SW480 (cell line): ENCODE measurements at places on chromosomes 2 and 18.

- DNase-seq, result no peak
These were observed 110.5 kb downstream of the PKP4 start for GRCh38 chr2:158567208-158567607.

- DNase-seq, result no peak
These were observed 462.6 kb upstream of the TMEFF2 start for GRCh38 chr2:192657362-192657761.

- no peak for DNase-seq
These were observed 133.9 kb upstream of the ARL4C start for GRCh38 chr2:234630801-234631261.

DNA sequence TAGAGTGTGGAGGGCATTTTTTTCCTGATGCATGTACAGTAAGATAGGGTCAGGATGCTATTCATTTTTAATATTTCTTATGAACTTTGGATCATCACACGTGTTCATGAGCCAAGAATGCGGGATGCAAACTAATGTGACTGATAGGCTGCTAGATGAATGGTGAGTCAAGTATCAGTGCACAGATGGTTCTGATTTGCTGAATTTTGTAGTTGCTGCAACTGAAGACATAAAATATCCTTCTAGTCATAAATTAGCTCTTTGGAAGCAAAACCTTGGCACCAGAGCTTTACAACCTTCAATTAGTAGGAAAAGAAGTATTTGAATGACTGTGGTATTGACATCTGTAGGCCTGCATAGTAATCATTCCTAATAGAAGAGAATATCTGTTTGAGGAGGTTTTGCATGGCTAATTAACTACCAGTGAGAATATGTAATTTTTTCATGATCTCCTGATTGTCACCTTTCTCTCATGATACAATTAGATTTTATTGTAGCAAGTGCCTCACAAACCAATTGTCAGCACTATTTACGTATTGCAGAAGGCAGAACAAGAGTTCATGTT lies 94.0 kb downstream of the VRK2 start:
- no peak for DNase-seq

DNA sequence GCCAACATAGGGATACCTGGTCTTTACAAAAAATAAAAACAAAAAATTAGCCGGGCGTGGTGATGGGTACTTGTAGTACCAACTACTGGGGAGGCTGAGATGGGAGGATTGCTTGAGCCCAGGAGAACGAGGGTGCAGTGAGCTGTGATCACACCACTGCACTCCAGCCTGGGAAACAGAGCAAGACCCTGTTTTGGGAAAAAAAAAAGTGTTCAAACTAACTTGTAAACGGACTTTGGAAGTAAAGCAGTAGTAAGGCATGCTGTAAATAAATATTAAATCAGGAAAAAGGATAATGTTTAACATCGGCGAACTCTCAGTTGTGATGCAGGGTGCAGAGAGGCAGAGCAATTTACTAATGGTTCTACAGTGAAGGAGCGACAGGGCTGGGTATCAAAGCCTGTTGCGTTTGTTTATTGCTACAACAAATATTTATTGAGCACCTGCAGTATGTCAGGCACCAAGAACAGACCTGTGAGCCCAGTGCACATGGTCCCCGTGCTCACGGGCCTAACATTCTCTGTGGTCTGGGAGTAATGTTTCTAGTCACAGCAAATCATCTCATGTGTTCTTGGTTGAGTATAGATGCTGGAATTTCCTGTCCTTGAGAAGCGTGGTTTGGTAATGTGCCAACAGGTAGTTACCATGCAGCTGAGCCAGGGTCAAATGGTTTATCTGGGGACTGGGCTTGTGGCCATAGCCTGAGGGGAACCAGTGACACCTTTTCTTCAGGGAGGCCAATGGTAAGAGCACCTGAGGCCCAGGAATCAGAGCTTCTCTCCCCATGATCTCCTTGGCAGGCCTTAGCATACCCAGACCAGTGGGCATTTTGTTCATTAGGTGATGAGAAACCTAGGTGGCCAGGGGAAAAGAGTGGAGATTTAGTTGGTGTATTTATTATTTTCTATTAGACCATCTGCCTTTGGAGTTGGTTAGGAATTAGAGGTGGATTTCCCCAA lies 27.9 kb upstream of the GREB1 start:
- DNase-seq, result peak; percentile 81

DNA sequence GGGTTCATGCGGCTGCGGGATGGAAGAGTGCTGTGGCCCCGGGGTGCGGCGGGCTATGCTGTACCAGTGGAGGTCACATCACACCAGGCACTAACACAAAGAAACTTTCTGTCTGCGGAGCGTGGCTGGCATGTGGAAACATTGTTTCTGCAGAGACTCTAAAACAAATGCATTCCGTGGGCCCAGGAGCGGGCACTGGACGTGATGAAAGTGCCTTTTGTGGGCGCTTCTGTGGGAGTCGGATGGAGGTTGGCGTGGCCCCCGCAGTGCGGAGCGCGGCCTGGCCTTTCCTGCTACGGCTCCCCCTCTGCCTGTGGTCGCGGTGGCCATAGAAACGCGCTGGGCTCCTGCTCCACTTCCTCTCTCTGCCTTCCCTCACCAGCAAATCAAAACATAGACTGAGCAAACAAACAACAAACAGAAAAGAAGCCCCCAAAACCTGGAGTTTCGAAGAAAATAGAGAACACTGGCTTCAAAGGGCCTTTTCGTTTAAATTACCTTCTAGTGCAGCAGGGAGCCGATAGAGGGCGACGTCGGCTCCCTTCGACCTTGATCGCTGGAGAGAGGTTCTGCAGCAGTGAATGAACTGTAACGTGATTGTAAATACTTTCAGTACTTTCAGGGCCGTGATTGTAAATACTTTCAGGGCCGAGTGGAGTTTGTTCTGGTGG lies 51.4 kb downstream of the KIF5C start:
- DNase-seq, result peak; percentile 16

GRCh38 chr2:113685471-113685870 lies 58.4 kb downstream of the RABL2A start:
- DNase-seq, result no peak

- DNase-seq, result no peak
These were observed 40.7 kb downstream of the ATIC start for GRCh38 chr2:215352602-215353001.

DNA sequence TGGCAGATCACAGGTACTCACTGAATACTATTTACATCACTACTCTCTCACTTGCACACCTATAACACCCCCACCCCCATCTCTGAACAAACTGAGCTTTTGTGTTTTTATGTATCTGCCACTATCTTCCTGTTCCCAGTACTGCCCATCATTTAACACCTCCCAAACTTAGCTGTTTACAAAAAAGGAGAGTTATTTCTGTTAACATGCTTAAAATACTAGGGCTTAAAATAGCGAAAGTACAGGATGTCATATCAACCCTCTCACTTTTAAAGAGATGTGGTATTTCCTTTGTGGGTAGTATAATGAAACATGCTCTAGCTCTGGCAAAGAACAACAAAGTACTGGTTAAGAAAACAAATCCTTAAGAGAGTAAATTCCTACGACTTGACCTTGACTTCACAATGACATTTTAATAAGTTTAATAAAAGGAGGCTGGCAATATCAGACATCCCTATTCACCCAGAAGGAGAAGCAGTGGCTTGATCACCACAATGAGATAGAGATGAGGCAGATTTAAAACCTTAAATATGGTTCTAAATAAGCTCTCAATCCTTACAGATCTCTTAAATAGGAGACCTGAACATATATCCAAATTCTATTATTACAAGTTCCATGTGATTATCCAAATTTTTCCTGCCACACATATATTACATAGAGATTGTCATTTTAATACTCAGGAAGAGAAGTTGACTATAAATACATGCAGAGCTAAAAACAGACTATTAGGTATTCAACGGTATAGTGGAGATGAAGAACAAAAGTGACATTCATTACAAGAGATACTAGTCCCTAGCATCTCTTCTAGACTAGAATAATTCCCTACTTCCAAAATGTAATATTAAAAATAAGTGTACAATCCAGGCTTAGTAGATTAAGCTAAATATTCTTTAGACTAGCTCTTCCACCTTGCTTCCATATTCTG lies 36.9 kb downstream of the TRAK2 start:
- DNase-seq, result no peak

DNA sequence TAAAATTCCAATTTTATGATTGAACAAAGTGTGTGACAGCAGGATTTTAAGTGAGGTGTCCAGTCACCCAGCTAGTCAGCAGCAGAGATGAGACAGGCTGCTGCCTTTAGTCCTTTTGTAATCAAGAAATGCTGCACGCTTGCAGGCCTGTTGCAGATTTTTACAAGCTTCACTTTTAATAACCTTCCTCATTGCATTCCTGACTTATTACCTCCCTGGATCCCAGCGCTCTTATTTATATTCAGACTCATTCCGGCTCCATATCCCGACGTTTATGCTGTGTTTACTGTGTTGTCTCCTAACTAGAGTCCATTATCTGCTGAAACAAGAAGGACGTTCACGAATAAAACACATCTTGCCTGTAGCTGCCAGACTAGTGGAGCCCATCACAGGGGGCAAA lies 442.5 kb upstream of the KLHL29 start:
- no peak for DNase-seq

- DNase-seq, result no peak
These were observed 66.5 kb downstream of the EVA1A start for GRCh38 chr2:75494137-75494769.

DNA sequence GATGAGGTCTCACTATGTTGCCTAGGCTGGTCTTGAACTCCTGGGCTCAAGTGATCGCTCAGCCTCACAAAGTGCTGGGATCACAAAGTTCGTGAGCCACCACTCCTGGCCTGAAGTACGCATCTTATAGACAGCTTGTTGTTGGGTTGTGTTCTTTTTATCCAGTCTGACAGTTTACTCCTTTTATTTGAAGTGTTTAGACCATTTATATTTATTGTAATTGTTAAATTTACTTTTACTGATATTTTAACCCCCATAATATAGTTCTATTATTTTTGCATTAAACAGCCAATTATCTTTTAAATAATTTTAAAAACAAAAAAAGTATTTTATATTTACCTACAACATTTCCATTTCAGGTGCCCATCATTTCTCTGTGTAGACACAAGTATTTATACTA lies 303.0 kb upstream of the HDAC4 start:
- DNase-seq, result no peak

DNA sequence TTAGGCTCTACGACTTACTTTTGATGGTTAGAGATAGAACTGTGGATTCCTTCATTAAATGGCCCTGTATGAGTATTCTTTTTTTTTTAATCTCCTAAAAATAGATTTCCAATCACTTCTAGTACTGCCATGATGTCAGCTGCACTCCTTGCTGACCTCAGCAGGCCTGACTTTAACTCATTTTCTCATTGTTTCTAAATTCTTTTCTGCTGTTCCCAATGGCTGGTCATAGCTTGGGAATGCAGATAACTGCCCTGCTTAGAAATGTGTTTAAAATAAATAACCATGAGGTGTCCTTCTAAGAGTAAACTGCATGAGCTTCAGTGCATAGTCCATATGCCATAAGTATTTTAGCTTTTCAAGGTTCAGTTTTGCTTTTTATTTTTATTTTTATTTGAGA lies 15.7 kb downstream of the CCDC85A start:
- no peak for DNase-seq

- DNase-seq, result no peak
These were observed 33.7 kb downstream of the NRP2 start for GRCh38 chr2:205715831-205716525.

- DNase-seq, result no peak
These were observed 960.9 kb downstream of the SOCS6 start for GRCh38 chr18:71249791-71250190.

GRCh38 chr2:226300196-226300886 lies 499.3 kb downstream of the IRS1 start:
- no peak for DNase-seq

DNA sequence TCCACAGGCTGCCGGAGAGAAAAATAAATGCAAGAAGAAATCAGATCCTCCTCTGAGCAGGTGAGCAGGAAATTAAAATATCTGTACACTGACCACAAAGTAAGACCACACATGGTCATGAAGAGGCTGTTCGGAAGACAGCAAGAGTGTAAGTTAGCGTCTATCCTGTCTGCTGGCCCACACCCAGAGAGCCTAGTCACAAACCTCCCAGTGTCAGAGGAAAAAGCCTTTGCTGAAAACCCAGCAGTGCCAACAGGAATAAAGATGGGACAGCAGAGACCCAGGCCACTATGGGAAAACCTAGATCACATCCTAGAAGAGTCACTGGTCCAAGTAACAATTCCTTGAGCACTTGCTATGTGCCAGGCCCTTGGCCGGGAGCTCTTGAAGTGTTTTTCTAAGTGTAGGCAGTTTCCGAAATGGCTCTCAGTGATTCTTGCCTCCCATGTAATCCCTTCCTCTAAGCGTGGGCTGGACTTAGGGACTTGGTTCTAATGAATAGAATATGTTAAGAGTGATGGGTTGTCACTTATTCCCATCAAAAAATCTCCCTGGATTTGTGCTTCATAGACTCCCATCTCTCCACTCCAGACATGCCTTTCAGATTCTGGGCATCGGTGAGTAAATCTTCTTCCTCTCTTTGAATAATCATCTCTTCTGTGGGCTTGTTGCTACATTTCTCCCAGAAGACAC lies 110.9 kb upstream of the PKDCC start:
- no peak for DNase-seq

- no peak for DNase-seq
These were observed 3.1 kb downstream of the DSC3 start for GRCh38 chr18:31039426-31039825.

- no peak for DNase-seq
These were observed 725.2 kb downstream of the TSN start for GRCh38 chr2:122480501-122481243.

GRCh38 chr2:48356701-48357325 lies 173.1 kb upstream of the STON1 start:
- no peak for DNase-seq

GRCh38 chr18:50006470-50007046 lies 188.4 kb downstream of the MYO5B start:
- DNase-seq, result no peak

DNA sequence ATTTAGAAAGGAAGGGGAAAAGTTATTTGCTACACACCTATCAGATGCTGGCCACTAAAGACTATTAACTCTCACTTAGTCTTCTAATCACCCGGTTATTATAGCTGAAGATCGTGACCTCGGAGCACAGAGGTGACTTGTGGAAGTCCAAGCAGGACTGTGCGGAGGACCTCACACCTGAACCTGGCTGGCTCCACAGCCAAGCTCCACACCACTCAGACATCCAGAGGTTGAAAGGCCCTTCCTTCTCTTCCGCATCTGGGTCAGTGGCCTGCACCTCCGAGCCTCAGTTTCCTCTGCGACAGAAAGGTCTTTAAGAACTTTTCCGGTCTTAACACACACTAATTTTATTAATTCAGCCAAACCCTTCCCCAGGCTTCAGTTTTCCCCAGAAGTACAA lies 57.9 kb downstream of the TNS1 start:
- no peak for DNase-seq

DNA sequence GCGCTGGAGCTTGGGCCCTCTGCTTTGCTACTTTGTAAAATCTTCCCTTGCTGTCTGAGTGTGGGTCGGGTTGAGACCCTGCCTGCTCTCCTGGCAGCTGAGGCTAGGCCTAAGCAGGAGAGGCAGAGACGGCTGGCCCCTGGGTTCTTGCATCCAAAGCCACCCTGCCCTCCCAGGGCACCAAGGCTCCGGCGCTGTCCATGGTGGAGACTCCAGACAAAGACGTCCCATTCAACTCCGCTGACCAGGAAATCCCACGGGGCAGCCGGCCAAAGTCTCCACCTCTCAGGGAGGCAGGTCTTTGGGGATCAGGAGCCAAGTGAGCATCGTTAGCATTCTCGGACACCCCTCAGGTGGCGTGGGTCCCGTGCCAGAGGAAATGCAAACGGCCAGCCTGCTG lies 2.6 kb upstream of the PRLH start:
- no peak for DNase-seq
